ENCODE measurements at places on chromosomes 2 and 18. TPM values are rescaled to one million over a fixed set of nuclear protein-coding genes. Genes with fewer than 3 reads are reported as not detected.

GRCh38 chr2:188786368-188786841 is 187.8 kb upstream of the COL3A1 start:
- DNase-seq: no peak
- H3K27me3 ChIP-seq: no peaks in the 10 kb centered on the region
- H3K4me3 ChIP-seq: no peak overlapping the region
- H3K4me1 ChIP-seq: peaks cover 3% of the 10 kb centered on the region
- no peaks in the 10 kb centered on the region for H3K36me3 ChIP-seq
- no peak overlapping the region for H3K27ac ChIP-seq

GRCh38 chr18:30500240-30500945 is 542.1 kb downstream of the DSC3 start:
- H3K27ac ChIP-seq: no peak overlapping the region
- H3K36me3 ChIP-seq: no peaks in the 10 kb centered on the region
- no peaks in the 10 kb centered on the region for H3K4me1 ChIP-seq

DNA sequence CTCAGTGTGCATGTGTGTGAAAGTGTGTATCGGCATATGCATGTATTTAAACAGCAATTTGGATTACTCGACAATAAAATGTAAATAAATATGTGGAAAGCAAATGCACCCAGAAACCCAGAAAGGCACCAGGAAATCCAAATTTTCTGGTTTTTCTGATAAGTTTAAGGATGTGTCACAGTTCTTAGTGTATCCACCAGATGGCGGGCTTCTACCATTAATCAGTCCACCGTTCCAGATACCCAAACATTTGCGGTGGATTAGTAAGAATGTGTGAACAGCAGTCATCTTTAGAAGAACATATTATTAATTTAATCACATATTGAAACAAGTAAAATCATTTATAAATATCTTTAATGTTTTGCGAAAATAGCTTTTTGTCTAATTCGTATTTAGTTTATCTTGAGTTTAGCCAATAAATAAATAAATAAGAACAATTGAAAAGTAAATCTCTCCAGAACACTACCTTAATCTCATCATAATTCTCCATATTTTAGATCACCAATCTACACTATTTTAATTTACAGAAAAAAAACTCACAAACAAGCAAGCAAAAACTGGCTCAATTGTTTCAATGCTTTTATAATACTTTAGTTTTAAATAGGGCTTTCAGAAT is 298.9 kb downstream of the DSEL start:
- H3K4me3 ChIP-seq: no peak overlapping the region
- H3K27ac ChIP-seq: no peak overlapping the region
- H3K36me3 ChIP-seq: no peaks in the 10 kb centered on the region

- DNase-seq: no peak
- H3K36me3 ChIP-seq: no peaks in the 10 kb centered on the region
- peaks cover 4% of the 10 kb centered on the region for H3K27me3 ChIP-seq
- peaks cover 3% of the 10 kb centered on the region for H3K4me1 ChIP-seq
- no peak overlapping the region for H3K4me3 ChIP-seq
Observed at GRCh38 chr2:36425608-36426355, 70.2 kb downstream of the CRIM1 start.

C1QL2 gene
- not detected for total RNA-seq

DNA sequence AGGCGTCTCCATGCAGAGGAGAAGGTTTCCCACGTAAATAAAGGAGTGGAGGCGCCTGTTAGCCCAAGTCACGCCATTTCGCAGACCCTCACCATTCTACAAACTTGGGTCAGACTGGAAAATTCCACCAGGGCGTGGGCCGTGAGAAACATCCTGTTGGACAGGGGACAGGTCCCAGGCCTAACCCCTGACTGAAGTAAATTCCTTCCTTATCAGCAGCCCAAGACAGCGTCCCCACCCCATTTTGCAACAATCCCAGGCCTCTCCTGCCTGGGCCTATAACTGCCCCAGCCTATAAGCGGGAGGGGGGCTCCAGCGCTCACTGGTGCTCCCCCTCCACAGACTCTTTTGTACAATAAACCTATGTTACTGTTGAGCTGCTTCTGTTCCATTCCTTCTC is 57.3 kb upstream of the CBLN2 start:
- H3K4me3 ChIP-seq: no peak overlapping the region
- H3K4me1 ChIP-seq: no peaks in the 10 kb centered on the region
- H3K36me3 ChIP-seq: no peaks in the 10 kb centered on the region
- peaks cover 3% of the 10 kb centered on the region for H3K27me3 ChIP-seq

GRCh38 chr2:12493031-12493513 is 223.7 kb upstream of the TRIB2 start:
- no peak overlapping the region for H3K27ac ChIP-seq
- H3K4me3 ChIP-seq: no peak overlapping the region
- H3K36me3 ChIP-seq: no peaks in the 10 kb centered on the region
- DNase-seq: no peak

ANKRD30B gene
- total RNA-seq: not detected

DNA sequence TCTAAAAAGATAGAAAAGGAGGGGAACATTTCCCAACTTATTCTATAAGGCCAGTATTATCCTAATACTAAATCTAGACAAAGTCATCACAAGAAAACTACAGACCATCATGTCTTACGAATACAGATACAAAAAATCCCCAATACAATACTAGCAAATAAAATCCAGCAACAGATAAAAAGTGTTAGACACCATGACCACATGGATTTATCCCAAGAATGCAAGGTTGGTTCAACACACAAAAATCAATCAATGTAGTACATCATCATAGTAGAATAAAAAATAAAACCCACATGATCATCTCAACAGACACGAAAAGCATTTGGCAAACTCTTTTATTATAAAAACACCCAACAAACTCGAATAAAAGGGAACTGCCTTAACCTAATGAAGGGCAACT is 18.5 kb downstream of the SLC66A2 start:
- peaks cover 15% of the 10 kb centered on the region for H3K4me1 ChIP-seq
- H3K36me3 ChIP-seq: peaks cover 49% of the 10 kb centered on the region
- peaks cover 15% of the 10 kb centered on the region for H3K27me3 ChIP-seq
- no peak for DNase-seq
- H3K4me3 ChIP-seq: no peak overlapping the region

FLACC1 gene
- total RNA-seq: 1.2 TPM

DPYSL5 gene
- 313 TPM for total RNA-seq

FOXI3 gene
- 0.34 TPM for total RNA-seq

- DNase-seq: no peak
- H3K27me3 ChIP-seq: no peaks in the 10 kb centered on the region
- H3K36me3 ChIP-seq: no peaks in the 10 kb centered on the region
Observed at GRCh38 chr2:25844089-25844488, 34.2 kb downstream of the ASXL2 start.

GRCh38 chr18:12327510-12328178 is 19.6 kb downstream of the TUBB6 start:
- peaks cover 4% of the 10 kb centered on the region for H3K36me3 ChIP-seq
- peaks cover 3% of the 10 kb centered on the region for H3K4me1 ChIP-seq
- peak; percentile 91 for DNase-seq
- peak overlapping the region; percentile 62 for H3K27ac ChIP-seq
- peaks cover 3% of the 10 kb centered on the region for H3K27me3 ChIP-seq

DNA sequence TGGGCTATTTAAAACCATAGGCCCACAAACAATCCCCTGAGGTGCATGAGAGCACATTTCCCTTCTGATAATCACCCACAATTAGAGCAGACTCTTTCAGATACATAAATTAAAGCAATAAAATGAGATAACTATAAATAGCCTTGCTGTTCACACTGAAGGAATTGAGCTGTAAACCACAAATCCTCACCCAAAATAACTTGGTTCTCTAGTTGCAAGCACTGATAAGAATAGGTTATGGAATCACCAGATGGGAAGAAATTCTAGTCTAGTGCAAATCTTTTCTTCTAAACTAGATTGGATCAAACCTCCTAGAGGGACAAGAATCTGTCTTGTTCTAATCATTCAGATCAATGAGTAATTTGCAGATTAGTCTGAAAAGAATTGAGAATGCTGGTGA is 64.6 kb downstream of the NAB1 start:
- no peak overlapping the region for H3K27ac ChIP-seq
- no peak overlapping the region for H3K4me3 ChIP-seq
- no peak for DNase-seq
- peaks cover 1% of the 10 kb centered on the region for H3K36me3 ChIP-seq
- H3K27me3 ChIP-seq: no peaks in the 10 kb centered on the region
- peaks cover 12% of the 10 kb centered on the region for H3K4me1 ChIP-seq

- peaks cover 3% of the 10 kb centered on the region for H3K27me3 ChIP-seq
- H3K27ac ChIP-seq: peak overlapping the region; percentile 79
- peaks cover 41% of the 10 kb centered on the region for H3K4me1 ChIP-seq
- no peak for DNase-seq
- no peak overlapping the region for H3K4me3 ChIP-seq
Observed at GRCh38 chr2:5479265-5479928, 212.8 kb upstream of the SOX11 start.

RAB17 gene
- total RNA-seq: not detected

GRCh38 chr2:143230506-143231253 is 101.5 kb downstream of the ARHGAP15 start:
- no peak overlapping the region for H3K4me3 ChIP-seq
- peaks cover 2% of the 10 kb centered on the region for H3K27me3 ChIP-seq
- no peaks in the 10 kb centered on the region for H3K36me3 ChIP-seq
- H3K27ac ChIP-seq: no peak overlapping the region

DNA sequence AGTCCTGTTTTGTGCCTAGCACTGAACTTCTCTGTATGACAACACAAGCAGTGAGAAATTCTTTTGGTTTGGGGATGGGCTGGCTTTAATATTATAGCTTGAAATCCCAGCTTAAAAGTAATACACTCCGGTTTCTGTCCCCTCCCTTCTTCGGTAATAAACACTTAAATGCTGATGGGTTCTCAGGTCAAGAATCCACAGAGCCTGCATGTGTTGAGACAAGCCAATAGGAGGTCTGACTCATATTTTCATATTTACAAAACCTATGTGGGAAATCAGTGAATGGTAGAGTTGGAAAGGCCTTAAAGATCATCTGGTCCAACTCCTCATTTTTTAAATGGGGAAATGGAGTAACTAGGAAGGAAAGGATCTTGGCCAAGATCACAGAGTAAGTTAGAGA is 47.5 kb downstream of the VSNL1 start:
- peaks cover 7% of the 10 kb centered on the region for H3K4me1 ChIP-seq
- H3K4me3 ChIP-seq: no peak overlapping the region
- H3K27me3 ChIP-seq: peaks cover 3% of the 10 kb centered on the region
- H3K36me3 ChIP-seq: no peaks in the 10 kb centered on the region

DNA sequence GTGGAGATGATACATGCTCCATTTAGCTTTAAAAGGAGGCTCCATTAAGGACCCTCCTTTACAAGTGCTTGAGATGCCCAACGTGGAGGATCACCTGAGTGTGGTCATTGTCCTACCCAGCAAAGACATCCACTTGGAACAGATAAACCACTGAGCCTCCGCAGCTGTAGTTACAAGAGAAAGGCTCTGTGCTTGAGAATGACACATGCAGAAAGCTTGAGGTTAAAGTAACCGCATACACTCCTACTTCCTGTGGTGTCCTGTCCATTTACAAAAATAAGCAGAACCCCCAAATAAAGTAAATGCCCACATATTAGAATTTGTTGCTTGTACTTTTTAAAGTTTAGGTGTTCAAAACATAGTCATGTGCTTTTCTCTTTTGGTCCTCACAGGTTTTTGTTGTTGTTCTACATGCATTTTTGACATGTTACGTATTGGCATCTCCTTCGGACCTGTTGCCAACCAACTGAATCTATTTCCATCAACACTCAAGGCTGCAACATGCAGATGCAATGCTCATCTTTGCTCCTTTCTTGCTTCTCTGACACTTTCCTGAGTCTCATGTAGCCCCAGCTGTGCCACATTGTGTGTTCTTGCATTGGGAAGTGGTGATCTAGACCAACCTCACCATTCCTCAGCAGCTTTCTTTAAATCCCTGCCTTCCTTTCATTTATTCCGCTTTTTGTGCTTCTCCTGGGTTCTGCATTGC is 56.0 kb downstream of the SERPINB7 start:
- H3K4me3 ChIP-seq: no peak overlapping the region
- H3K4me1 ChIP-seq: no peaks in the 10 kb centered on the region
- H3K27me3 ChIP-seq: no peaks in the 10 kb centered on the region
- no peak for DNase-seq
- no peak overlapping the region for H3K27ac ChIP-seq
- H3K36me3 ChIP-seq: no peaks in the 10 kb centered on the region

ABCB11 gene
- total RNA-seq: not detected

- H3K36me3 ChIP-seq: no peaks in the 10 kb centered on the region
- no peak overlapping the region for H3K4me3 ChIP-seq
- H3K27ac ChIP-seq: no peak overlapping the region
- DNase-seq: no peak
- H3K27me3 ChIP-seq: peaks cover 2% of the 10 kb centered on the region
Observed at GRCh38 chr2:61272421-61273070, 110.6 kb downstream of the C2orf74 start.

DNA sequence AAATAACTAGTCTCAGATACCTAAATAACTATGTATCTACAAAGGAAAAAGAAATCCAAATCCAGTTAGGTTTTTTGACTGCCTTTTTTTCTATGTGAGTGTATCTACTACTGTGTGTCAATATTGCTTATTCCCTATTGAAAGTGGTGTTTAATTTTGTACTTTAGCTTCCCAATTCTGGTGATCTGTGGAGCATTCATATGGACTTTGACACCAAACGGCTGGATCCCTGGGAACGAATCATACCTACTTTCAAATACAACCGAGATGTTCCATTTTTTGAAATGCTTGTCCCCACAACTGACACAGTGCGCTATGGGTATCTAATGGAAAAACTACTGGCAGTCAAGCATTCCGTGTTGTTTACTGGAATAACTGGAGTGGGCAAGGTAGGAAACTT is 152.8 kb downstream of the DNAH6 start:
- no peak for DNase-seq
- H3K27me3 ChIP-seq: no peaks in the 10 kb centered on the region
- no peaks in the 10 kb centered on the region for H3K36me3 ChIP-seq
- no peak overlapping the region for H3K27ac ChIP-seq
- no peak overlapping the region for H3K4me3 ChIP-seq

- H3K27ac ChIP-seq: no peak overlapping the region
- H3K36me3 ChIP-seq: no peaks in the 10 kb centered on the region
- DNase-seq: no peak
- no peak overlapping the region for H3K4me3 ChIP-seq
- no peaks in the 10 kb centered on the region for H3K4me1 ChIP-seq
Observed at GRCh38 chr2:86603905-86604304, 19.8 kb downstream of the RNF103 start.

NFATC1 gene
- total RNA-seq: 5.3 TPM

IL1R2 gene
- total RNA-seq: not detected

- H3K36me3 ChIP-seq: peaks cover 8% of the 10 kb centered on the region
- H3K4me3 ChIP-seq: no peak overlapping the region
- DNase-seq: no peak
- H3K4me1 ChIP-seq: peaks cover 4% of the 10 kb centered on the region
- H3K27ac ChIP-seq: no peak overlapping the region
Observed at GRCh38 chr18:79971986-79972385, 7.5 kb downstream of the HSBP1L1 start.

GRCh38 chr2:164542581-164543021 is 78.7 kb downstream of the GRB14 start:
- H3K4me1 ChIP-seq: no peaks in the 10 kb centered on the region
- H3K27ac ChIP-seq: no peak overlapping the region
- H3K27me3 ChIP-seq: no peaks in the 10 kb centered on the region
- no peak overlapping the region for H3K4me3 ChIP-seq

LINC00305 gene
- total RNA-seq: not detected

CFC1 gene
- 1.8 TPM for total RNA-seq

- DNase-seq: no peak
- no peaks in the 10 kb centered on the region for H3K36me3 ChIP-seq
- no peaks in the 10 kb centered on the region for H3K27me3 ChIP-seq
- no peak overlapping the region for H3K27ac ChIP-seq
- H3K4me3 ChIP-seq: no peak overlapping the region
- H3K4me1 ChIP-seq: no peaks in the 10 kb centered on the region
Observed at GRCh38 chr2:30584116-30584515, 137.1 kb downstream of the LCLAT1 start.

ASB18 gene
- total RNA-seq: not detected

GRCh38 chr18:40957533-40958070 is 997.4 kb upstream of the PIK3C3 start:
- H3K27me3 ChIP-seq: no peaks in the 10 kb centered on the region
- H3K36me3 ChIP-seq: no peaks in the 10 kb centered on the region
- H3K27ac ChIP-seq: no peak overlapping the region
- H3K4me1 ChIP-seq: no peaks in the 10 kb centered on the region
- no peak overlapping the region for H3K4me3 ChIP-seq

SRD5A2 gene
- total RNA-seq: not detected
